ENCODE measurements at places on chromosomes 5 and 9.

GRCh38 chr9:138073408-138073807 lies 195.8 kb downstream of the CACNA1B start:
- no peak for DNase-seq

- DNase-seq, result no peak
These were observed 538 bp upstream of the BDP1 start for GRCh38 chr5:71454913-71455312.

DNA sequence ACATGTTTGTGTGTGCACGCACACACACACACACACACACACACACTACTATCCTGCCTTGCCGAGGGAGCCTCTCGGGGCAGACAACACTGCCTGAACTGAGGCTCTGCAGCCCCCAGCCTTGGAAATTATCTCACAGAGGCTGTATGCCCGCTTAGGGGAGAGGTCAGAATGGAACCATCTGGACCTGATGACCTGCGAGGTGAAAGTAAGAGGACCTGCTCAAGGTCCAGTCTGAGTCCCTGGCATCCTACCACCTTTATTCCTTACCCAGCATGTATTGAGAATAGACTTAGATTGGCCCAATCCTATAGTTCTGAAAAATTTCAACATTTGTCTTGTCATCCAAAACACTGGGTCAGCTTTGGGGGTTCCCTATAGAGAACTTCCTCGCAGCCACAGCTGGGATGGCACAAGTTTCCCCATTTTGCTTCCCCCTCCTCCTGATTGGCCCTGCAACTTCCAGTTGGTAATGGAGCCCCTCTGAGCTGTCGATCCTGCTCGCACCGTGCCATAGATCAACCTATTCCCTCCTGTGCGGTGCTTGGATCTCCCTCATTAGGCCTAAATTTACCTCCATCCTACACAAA lies 10.2 kb downstream of the MVB12B start:
- no peak for DNase-seq

- DNase-seq, result no peak
These were observed 567.1 kb downstream of the TLR4 start for GRCh38 chr9:118271331-118271730.

- DNase-seq, result no peak
These were observed 120.7 kb downstream of the PBX3 start for GRCh38 chr9:125867751-125868415.

GRCh38 chr5:145446412-145446811 lies 388.7 kb downstream of the PRELID2 start:
- DNase-seq, result no peak

- peak; percentile 4 for DNase-seq
These were observed 283.3 kb downstream of the TMEM167A start for GRCh38 chr5:82793808-82794419.

GRCh38 chr9:7185612-7186011 lies 427.8 kb downstream of the KDM4C start:
- DNase-seq, result no peak

- DNase-seq, result no peak
These were observed 37.0 kb upstream of the IRX4 start for GRCh38 chr5:1919750-1920149.

DNA sequence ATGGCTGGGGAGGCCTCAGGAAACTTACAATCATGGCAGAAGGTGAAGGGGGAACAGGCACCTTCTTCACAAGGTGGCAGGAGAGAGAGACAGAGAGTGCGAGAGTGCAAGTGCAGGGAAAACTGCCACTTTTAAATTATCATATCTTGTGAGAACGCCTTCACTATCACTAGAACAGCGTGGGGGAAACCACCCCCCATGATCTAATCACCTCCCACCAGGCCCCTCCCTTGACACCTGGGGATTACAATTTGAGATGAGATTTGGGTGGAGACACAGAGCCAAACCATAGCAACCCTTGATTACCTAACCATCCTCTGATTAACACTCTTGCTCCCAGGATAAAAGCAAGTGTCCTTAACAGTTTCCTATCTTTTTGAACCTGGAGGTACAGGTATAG lies 21.1 kb downstream of the ADAMTS19 start:
- DNase-seq, result no peak

- DNase-seq, result no peak
These were observed 238.5 kb upstream of the FBXL7 start for GRCh38 chr5:15261269-15261995.

- no peak for DNase-seq
These were observed 16.1 kb upstream of the TMED7 start for GRCh38 chr5:115641948-115642347.

DNA sequence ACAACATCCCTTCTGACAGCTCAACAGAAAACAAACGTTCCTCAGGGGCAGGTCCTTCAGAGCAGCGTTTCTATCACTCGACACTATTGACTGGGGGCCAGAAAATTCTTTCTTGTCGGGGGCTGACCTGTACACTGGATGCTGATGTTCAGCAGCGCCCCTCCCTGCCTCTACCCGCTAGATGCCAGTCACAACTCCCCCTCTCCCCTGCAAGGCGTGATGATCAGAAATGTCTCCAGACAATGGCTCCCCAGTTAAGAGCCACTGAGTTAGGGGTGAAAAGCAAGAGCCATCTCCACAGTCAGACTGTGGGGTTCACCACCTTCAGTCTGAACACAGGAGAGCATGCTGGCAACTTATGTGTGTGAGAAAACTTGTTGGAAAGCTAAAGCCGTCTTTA lies 39.8 kb downstream of the SERINC5 start:
- no peak for DNase-seq

DNA sequence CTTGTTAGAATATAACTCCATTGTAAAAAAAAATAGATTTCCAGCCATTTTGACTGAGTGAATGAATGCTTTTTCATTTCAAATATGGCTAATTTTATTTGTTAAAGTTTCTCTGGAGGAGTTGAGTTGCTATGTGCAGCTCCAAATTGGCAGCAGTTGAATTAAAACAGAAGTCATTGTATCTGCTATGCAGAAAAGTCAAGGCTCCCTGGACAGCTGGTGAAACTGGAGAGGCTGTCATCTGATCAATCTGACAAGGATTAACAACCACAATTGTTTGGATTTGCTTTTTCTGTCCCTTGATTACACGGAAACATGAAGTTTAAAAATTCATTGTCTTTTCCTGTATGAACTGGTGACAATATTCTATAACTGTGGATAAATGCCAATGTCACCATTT lies 713.9 kb downstream of the EFNA5 start:
- DNase-seq, result no peak

DNA sequence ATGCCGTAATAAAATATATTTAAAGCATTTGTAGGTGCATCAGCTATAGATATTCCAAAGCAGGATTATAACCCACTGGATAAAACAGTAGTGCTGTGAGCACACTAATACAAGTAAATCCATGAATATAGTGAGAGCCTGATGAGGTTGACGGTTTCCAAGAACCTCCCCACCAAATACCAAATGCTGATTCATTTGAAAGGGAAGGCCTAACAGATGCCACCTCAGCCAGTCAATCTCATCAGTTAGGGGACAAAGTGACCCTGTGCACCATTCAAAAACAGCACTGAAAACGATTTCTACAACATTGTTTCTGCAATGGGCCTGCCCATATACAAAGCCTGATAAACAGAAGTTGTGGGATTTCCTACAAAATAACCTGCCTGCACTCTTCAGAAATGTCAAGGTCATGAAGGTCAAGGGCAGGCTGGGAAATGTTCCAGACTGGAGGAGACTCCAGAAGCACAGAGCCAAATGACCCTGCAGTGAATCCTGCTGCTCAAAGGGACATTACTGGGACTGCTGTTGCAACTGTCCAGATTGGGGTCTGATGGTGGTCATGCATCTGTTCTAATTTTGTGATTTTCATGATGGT lies 69.6 kb downstream of the ROR2 start:
- no peak for DNase-seq

- no peak for DNase-seq
These were observed 39.4 kb downstream of the RUSC2 start for GRCh38 chr9:35529161-35529823.

DNA sequence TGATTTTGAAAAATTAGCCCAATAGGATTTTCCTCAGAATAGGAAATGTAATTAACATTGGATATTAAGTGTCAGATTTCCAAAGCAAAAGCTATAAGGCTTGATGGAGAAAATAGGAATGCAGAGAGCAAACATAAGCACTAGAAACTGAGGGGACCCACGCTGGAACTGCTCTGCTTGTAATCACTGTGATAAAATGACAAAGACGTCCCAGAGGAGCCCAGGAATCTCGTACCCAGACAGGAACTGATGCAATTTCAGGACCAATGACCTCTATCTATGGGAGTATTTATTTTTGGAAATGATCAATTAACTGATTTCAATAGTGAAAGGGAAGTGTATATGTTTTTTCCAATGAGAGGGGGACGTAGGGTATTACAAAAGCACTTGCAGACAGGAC lies 714.5 kb upstream of the WWC1 start:
- no peak for DNase-seq

- DNase-seq, result no peak
These were observed 72.3 kb downstream of the CFAP77 start for GRCh38 chr9:132482196-132482813.

DNA sequence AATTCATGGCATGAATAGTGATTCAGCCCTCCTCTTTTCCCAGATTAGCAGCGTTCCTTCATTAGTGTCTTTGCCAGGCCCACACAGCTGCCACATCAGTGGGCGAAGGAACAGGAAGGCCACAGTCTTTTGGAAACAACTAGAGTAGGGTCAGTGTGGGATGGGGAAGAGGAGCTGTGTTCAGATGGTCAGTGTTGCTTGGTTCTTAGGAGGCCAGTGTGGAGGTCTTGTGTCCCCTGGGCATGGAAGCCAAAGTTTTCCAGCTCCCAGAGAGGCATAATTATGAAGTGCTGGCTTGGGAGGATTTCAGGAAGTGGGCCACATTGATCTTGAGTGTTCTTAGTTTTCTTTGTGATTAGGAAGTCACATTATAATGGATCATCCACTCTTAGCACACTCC lies 269.6 kb downstream of the PSAT1 start:
- DNase-seq, result no peak

DNA sequence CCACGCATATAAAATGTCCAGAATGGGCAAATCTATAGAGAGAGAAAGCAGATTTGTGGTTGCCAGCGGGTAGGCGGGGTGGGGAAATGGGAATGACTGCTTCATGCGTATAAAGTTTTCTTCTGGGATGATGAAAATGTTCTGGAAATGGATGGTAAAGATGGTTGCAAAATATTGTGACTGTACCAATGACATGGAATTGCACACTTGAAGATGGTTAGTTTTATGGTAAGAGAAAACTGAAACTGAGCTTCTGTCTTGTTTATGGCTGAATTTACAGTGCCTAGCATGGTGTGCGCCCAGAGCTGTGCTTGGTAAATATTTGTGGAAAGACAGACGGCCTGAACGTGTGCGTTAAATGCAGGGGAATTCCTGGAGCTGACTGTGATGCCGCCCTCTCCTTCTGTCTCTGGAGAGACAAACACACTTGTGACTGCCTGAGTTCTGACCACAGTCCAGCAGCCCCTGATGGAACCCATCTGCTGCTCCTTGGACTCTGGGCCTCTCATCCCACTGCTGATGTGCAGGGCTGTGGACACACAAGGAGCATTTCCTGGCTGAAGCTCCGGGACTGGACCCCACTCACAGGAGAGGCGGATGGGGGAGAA lies 8.6 kb upstream of the PTGES start:
- no peak for DNase-seq

GRCh38 chr5:123425431-123425830 lies 2.2 kb upstream of the CEP120 start:
- DNase-seq, result no peak

DNA sequence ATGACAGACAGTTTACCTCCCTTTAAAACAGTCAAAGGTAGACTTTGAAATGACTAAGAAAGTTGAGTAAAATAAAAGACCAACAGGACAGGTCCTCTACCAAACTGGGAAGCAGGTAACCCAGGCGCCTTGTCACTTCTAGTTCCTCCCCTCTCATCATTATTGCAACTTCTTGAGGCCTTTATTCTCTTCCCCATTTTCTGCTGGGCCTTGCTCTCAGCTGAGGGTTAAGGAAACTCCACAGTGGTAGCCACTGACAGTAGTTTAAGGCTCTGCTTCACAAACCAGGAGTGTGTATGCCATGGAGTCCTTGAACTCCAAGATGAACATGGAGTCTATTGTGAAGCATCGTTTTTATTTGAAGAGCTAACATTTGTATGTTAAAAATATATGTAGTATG lies 36.9 kb upstream of the TCERG1 start:
- DNase-seq, result no peak

- peak; percentile 53 for DNase-seq
These were observed 2.9 kb downstream of the OR2S2 start for GRCh38 chr9:35954942-35955546.

Data from stimulated activated CD4-positive, alpha-beta T cell treated with anti-CD3 and anti-CD28 coated beads, Interleukin-4, amount 100 ng/mL, for 4 hours (primary cell).